ENCODE measurements at places on chromosomes 3 and 15. TPM values are rescaled to one million over a fixed set of nuclear protein-coding genes. Genes with fewer than 3 reads are reported as not detected.

DNA sequence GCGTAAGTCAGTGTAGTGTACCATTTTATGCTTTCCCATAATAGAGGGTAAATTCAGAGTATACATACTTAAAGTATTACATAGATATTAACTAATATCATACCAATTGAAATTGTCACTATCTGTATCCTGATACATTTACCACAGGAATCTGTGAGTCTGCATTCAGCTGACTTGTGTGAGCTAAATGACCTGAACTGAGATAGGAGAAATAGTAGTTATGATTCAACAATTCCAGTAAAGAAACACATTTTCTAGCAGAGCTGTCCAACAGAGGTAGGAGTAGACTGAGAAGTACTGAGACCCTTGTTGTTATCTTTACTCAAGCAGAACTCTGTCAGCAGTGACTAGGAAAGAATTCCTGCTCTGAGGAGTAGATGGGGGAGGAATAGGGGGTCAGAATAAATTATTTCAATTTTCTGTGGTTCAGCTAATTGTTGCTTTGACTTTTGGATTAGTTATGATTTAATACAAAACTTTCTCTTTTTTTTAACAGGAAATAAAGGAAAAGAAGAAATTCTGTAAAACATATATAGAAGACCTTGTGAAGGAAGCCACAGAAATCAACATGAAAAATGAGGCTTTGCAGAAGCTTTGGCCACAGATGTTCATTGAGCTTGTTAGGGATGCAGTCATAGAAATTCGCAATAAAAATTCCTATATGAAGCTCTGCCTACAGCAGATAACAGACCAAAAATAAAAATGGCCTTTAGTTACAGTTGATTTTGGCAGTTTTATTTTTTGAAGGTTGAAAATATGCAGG, 66.2 kb upstream of the THSD4 start:
- H3K4me3 ChIP-seq = no peak overlapping the region
- no peaks in the 10 kb centered on the region for H3K36me3 ChIP-seq
- no peak for DNase-seq
- H3K4me1 ChIP-seq = peaks cover 3% of the 10 kb centered on the region
- H3K27me3 ChIP-seq = no peaks in the 10 kb centered on the region

DNA sequence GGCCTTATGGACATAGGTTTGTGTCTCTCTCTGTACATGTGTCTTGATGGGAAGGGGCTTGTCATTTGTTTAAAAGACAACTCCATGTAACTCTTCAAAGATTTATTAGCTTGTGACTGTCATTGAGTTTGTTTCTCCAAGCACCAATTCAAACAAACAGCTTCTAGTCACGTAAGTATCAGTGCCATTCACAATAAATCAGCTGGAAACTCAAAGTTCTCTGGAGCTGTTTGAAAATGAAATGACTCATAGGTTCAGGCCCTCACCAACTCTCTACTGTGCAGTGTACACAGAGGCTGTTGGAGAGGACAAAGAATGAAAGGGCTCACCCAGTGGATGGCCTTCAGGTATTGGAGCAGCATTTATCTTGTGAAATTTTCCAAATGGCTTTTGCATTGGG, 476.3 kb downstream of the AGBL1 start:
- no peak overlapping the region for H3K4me3 ChIP-seq
- no peaks in the 10 kb centered on the region for H3K36me3 ChIP-seq
- DNase-seq = no peak
- no peaks in the 10 kb centered on the region for H3K27me3 ChIP-seq
- H3K4me1 ChIP-seq = no peaks in the 10 kb centered on the region

GRCh38 chr3:67976663-67977062, 322.3 kb upstream of the SUCLG2 start:
- peaks cover 3% of the 10 kb centered on the region for H3K4me1 ChIP-seq
- H3K27ac ChIP-seq = no peak overlapping the region
- H3K36me3 ChIP-seq = no peaks in the 10 kb centered on the region

DNA sequence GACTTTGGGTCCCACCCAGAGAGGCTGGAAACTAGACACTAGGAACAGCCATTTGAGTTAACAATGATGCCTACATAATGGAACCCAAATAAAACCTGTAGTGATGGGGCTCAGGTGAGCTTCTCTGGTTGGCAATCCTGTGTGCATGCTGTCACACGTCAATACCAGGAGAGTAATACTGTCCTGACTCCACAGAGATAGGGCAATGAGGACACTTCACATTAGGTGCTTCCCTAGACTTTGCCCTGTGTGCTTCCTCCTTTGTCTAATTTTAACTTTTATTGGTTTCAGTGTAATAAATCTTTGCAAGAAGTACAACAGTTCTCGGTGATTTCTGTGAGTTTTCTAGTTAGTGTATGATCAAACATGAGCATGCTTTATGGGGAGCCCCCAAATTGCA, 281.8 kb upstream of the ARRDC4 start:
- H3K27me3 ChIP-seq = no peaks in the 10 kb centered on the region
- H3K4me1 ChIP-seq = no peaks in the 10 kb centered on the region
- H3K36me3 ChIP-seq = no peaks in the 10 kb centered on the region
- H3K4me3 ChIP-seq = no peak overlapping the region

DNA sequence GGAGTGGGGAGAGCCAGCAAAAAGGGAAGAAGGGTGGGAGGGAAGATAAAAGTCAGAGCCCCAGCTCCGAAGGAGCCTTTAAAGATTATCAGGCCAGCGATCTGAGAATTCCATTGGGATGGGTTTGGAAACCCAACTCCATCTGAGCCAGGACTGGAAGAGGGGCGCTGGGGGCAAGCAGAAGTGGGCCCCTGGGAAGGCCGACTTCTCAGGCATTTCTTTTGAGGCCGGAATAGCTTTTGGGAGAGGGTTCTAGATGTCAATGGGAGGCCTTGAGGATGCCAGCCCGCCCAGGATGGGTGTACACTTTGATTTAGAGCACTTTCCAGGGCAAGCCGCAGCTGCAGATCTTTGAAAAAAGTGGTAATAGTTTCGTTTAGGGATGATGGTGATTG, 6.6 kb upstream of the SOX2 start:
- DNase-seq = no peak
- H3K27me3 ChIP-seq = peaks cover 6% of the 10 kb centered on the region
- H3K4me1 ChIP-seq = peaks cover 9% of the 10 kb centered on the region
- H3K27ac ChIP-seq = no peak overlapping the region
- no peaks in the 10 kb centered on the region for H3K36me3 ChIP-seq

MCTP2 gene
- total RNA-seq = 3.4 TPM
